ENCODE measurements at places on chromosomes 12 and 14.

DNA sequence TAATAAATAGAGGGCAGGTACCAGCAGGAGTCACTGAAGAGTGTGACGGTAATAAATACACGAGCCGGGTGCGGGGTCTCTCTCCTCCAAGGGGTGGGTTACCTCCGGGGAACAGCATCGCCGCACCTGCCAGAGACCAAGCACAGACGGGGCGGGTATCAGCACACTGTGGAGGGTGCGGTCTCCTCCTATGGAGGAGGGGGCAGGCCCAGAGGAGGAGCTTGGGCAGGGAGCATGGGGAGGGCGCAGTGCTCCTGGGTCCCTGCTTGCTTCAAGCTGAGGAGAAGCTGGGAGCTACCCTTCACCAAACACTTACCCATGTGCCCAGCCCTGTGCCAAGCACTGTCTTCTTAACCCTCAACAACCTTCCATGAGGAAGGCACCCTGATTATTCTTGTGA is 12.8 kb downstream of the PGF start:
- no peak for DNase-seq

DNA sequence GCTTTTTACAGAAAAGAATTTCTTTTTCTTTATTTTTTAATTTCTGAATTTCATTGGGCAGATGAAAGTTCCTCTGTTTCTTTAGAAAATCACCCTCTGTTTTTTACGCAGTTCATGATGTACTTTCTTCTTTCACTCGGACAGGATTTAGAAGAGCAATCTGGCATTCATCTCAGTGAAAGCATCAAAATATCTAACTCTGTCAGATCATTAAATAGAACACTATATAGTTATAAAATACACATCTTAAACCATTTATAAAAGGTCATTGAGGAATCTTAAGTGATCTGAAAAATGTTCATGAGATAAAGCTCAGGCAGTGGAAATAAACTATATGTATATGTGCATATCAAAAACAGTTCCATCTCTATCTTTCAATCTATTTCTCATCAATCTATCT is 3.9 kb downstream of the IFNG-AS1 start:
- no peak for DNase-seq

- peak; percentile 99 for DNase-seq
These were observed 61.1 kb downstream of the PITPNM2 start for GRCh38 chr12:123089631-123090353.

- DNase-seq = no peak
These were observed 134.2 kb downstream of the RPS29 start for GRCh38 chr14:49451938-49452337.

GRCh38 chr12:80692114-80692513 is 15.3 kb upstream of the MYF6 start:
- DNase-seq = no peak
